Suppressor macrophage treated with lipopolysaccharide for 4 hours (primary cell): ENCODE measurements at places on chromosomes 1 and 21.

DNA sequence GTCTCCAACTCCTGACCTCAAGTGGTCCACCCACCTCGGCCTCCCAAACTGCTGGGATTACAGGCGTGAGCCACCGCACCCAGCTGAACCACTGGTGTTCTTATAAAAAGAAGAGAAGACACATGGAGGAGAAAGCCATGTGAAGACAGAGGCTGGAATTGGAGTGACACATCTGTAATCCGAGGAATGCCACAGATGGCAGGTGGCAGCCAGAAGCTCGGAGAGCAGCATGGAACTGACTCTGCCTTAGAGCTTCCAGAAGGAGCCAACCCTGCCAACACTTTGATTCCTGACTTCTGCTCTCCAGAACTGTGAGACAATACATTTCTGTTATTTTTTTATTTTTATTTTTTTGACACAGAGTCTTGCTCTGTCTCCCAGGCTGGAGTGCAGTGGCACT is 59.0 kb upstream of the ATP2B4 start:
- no peak for DNase-seq

GRCh38 chr21:38487901-38488639 is 10.2 kb downstream of the ERG start:
- no peak for DNase-seq

DNA sequence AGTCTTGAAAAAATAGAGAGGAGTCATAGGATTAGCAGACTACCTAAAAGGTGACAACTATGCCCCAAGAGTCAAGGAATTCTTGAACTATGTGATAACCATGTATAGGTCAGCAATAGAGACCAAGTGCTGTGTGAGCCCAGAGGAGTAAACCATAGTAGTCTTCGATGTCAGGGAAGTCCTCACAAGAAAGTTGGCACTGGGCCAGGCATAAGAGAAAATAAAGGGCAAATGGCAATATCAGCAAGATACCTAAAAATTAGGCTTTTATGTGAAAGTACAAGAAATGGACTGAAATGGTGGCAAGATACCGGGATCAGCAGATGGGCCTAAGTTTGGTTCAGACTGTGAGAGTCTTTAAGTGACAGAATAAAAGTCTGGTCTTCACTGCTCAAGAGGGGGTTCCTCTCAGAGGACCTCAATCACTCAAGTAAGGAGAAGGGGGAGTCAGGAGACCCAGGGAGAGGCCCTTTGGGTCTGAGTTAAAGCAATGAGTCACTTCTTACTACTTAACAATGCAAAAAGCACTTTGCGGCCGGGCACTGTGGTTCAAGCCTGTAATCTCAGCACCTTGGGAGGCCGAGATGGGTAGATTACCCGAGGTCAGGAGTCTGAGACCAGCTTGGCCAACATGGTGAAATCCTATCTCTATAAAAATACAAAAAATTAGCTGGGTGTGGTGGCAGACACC is 95.0 kb downstream of the TEX35 start:
- peak; percentile 20 for DNase-seq

GRCh38 chr1:184194236-184194635 is 142.7 kb downstream of the TSEN15 start:
- DNase-seq, result peak; percentile 78

- no peak for DNase-seq
Measured at GRCh38 chr1:62177621-62178020, 17.0 kb upstream of the L1TD1 start.

- no peak for DNase-seq
Measured at GRCh38 chr1:68346188-68346808, 103.5 kb downstream of the RPE65 start.

GRCh38 chr1:211329764-211330201 is 3.1 kb downstream of the TRAF5 start:
- no peak for DNase-seq

DNA sequence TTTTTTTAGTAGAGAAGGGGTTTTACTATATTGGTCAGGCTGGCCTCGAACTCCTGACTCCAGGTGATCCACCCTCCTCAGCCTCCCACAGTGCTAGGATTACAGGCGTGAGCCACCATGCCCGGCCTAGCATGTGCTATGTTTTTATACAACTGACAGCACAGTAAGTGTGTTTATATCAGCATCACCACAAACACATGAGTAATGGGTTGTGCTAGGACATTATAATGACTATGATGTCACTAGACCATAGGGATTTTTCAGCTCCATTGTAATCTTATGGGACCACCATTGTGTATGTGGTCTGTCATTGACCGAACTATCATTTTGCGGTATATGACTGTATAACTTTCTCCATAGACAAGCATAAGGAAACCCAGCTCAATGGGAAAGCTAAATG is 6.3 kb downstream of the LEFTY2 start:
- DNase-seq, result no peak

DNA sequence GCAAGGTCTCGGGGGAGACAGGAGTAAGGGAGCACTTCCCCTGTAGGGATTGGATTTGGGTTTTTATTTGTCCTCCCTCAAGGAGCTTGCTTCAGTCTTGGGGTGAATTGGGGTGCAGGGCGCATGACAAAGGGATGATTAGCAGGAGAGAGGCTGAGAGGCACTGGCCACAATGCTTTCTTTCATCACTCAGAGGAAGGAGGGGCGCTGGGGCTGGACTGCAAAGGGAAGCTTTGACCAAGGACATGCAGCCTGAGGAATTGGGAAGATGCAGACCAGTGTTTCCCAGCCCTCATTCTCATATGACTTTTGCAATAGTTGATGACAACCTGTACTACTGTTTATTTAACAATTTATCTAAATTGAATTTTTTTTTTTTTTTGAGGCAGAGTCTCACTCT is 34.1 kb upstream of the PDPN start:
- DNase-seq, result no peak

- peak; percentile 35 for DNase-seq
Measured at GRCh38 chr1:165073185-165074007, 283.1 kb downstream of the LMX1A start.

DNA sequence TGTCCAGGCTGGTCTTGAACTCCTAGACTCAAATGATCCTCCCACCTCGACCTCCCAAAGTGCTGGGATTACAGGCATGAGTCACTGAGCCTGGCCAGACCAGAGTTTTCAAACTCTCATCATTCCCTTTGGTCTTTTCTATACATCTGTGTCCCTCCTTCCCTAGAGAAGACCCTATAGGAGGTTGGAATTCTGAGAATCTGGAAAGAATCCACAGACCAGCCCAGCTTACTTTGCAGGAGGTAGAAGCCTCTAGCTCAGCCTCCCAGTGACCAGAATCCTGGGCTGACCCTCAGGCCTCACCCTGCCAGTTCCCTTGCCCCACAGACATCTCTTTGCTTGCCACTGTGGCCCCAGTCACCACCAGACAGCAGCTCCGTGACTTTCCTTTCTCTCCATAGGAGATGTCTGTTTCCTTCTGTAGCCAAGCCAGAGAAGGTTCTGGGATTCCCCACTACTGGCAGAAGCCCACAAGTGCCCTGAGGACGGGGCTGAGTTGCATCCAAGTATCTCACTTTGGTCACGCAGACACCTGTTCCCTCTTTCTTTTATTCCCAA is 34.7 kb upstream of the KHDRBS1 start:
- DNase-seq, result no peak

- DNase-seq, result no peak
Measured at GRCh38 chr1:76690766-76691165, 176.5 kb upstream of the ST6GALNAC5 start.

- no peak for DNase-seq
Measured at GRCh38 chr1:12386130-12386529, 156.3 kb downstream of the VPS13D start.

- DNase-seq, result no peak
Measured at GRCh38 chr21:43318841-43319781, 107.8 kb downstream of the SIK1 start.

DNA sequence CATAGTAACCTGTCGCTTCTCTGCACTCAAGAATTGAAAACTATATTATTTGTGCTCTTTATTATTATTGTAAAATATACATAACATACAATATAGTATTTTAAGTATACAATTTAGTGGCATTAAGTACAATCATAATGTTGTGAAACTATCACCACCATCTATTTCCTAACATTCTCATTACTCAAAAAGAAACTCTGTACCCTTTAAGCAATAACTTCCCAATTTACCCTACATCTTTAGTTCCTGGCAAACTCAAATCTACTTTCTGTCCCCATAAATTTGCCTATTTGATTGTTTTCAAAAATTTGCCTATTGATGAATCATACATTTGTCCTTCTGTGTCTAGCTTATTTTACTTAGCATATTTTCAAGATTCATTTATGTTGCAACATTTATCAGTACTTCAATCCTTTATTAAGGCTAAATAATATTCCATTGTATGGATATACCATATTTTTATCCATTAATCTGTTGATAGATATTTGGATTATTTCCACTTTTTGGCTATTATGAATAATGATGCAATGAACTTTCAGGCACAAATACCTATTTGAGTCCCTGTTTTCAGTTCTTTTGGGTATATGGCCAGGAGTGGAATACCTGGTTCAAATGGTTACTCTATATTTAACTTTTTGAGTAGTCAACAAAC is 99.6 kb upstream of the DMRTA2 start:
- peak; percentile 44 for DNase-seq

DNA sequence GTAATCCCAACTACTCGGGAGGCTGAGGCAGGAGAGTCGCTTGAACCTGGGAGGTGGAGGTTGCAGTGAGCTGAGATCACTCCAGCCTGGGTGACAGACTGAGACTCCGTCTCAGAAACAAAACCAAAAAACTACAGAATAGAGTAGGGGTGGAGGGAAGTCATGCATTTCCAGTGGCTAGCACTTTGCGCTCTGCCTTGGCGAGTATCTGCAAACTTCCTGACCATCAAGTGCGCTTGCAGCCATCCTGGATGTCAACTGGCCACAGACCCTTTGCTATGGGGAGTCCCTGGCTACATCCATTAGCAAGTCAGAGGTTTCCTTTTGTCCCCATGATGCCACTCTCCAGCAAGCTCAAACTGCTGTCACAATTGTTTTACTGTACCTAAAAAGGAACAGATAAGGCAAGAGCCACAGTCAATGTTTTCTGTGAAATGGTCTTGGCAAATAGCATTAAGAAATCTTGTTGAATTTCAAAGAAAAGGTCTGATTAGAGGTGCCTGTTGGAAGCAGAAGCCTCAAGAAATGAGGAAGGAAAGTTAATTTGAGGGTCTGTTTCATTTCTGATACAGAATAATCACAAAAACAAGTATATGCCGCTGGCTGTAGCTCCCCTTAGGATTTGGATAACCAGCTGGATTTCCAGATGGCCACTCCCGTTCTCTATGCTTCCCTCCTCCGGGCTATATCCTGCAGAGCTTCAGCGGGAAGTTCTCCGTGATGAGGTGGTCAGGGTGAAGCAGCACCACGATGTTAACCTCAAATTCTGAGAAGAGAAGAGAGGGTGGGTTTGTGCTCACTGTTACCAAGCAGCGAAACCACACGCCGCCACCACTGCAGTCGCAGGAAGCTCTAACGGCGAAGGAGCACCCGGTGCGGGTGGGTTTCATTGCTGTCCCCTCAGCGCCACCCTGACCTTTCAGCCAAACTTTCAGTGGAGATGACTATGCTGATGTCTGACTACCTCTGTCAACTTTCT is 42.0 kb downstream of the VPS26C start:
- DNase-seq, result no peak

- peak; percentile 57 for DNase-seq
Measured at GRCh38 chr1:87330057-87330884, 1.6 kb downstream of the LMO4 start.

GRCh38 chr1:151997284-151997570 is 3.6 kb upstream of the S100A10 start:
- DNase-seq, result no peak

DNA sequence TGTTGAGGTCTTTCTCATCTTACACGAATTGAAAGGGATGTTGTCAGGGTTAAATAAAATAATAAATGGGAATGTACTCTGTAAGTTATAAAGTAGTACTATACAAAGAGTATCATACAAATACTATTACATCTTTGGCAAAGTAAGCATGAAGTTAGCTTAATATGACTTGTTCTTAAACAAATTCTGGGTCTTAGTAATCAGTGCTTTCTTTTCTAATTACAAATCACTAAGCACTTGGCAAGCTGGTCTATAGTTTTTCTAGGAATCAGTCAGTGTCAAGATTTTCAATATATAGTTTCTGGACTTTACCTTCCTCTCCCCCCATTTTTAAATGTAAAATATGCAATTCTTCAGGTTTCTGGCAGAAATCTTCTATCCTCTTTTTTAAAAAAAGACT is 6.9 kb downstream of the LYST start:
- DNase-seq, result no peak

- no peak for DNase-seq
Measured at GRCh38 chr1:12518931-12519692, 98.9 kb downstream of the DHRS3 start.

- DNase-seq, result no peak
Measured at GRCh38 chr1:161324020-161324419, 9.8 kb downstream of the SDHC start.

- DNase-seq, result no peak
Measured at GRCh38 chr1:205521686-205522085, 17.2 kb downstream of the CDK18 start.

DNA sequence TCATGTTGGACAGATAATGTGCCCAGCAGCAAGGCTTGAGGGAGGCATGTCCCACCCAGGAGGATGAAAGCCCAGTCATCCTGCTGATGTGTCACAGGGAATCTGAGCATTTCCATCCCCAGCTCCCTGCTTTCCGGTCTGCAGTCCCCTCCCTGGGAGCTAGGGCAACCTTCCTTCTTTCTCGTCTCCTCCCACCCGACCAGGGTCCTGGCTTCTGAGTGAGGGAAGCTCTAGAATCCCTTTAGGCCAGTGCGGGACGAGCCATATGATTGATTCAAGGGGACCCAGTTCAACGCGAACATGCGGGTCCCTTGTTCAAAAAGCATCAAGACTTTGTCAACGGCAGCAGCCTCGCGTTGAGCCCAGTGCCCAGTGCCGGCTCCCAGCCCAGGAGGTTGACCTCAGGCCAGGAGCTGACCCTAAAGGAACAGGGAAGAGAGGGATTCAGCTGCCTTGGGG is 96.7 kb upstream of the TMPRSS2 start:
- DNase-seq, result no peak

DNA sequence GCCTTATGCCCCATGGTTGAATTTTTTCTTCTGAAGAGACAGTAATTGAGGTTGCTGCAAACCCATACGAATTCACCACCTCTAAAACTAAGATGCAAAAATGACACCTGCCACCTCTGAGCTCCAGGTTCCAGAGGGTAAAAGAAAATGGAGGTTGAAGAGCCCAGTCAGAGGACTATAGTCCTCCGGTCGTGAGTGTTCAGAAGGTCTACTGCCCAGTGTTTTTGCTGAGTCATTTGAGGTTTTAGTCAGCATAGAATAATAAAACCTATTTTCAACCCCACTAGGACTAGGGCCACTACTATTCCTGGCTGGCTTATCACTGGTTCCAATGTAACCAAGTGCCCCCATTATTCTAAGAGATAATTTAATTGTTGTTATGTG is 12.9 kb upstream of the SLAMF7 start:
- DNase-seq, result peak; percentile 53

GRCh38 chr1:56222914-56223540 is 356.3 kb downstream of the PLPP3 start:
- peak; percentile 86 for DNase-seq

DNA sequence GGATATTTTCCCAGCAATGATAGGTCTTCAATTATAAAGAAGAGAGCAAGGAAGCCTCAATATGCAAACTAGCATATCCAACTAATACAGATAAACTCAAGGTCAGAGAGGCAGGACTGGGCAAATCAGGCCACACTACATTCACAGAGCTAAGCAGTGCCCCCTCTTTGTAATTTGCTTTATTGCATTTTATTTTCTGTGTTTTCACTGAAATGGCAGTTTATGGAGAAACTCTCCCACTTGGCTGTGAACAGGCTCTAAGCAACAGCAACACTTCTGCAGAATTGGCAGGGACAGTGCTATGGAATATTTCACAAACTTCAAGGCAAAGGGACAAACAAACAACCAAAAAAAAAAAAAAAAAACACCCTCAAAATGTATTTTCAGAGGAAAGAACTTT is 93.4 kb upstream of the SOD1 start:
- peak; percentile 14 for DNase-seq

GRCh38 chr1:156245451-156246232 is 2.2 kb downstream of the PAQR6 start:
- no peak for DNase-seq
